Amygdala (tissue), 56 donors: ENCODE measurements at places on chromosomes 1 and 21.

GRCh38 chr1:13590486-13590885 is 6.9 kb downstream of the PDPN start:
- no peak for DNase-seq

DNA sequence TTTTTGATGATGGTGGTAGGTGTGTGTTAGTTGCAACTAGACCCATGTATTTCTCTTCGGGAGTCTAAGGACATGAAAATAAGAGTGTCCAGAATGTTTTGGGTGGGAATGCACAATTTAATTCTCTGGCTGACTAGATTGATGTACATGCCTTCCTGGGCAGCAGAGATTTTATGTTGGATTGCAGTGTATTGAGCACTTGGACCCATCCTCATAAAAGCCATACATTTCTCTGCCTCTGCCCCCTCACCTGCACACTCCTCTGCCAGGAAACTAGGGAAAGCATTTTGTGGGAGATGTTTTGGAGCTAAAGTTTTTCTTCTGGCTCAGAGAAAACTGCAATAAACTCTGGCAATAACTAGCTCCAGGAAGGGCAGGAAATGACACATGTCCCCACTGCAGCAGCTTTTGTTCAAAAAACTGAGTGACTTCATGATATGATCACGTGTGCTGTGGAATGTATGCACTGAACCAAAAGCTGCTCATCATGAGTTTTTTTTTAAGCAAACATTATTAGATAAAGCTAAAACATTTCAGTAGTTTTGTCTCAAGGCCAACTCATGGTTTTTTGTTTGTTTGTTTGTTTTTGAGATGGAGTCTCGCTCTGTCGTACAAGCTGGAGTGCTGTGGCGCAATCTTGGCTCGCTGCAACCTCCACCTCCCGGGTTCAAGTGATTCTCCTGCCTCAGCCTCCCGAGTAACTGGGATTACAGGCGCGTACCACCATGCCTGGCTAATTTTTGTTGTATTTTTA is 17.6 kb downstream of the RIT1 start:
- no peak for DNase-seq

- no peak for DNase-seq
These were observed 44.2 kb downstream of the SMYD2 start for GRCh38 chr1:214324896-214325800.

- DNase-seq, result no peak
These were observed 3.7 kb upstream of the REN start for GRCh38 chr1:204169858-204170257.
